T-helper 22 cell (primary cell): ENCODE measurements at places on chromosomes 2 and 18.

- DNase-seq: no peak
Measured at GRCh38 chr2:226179010-226179409, 620.6 kb downstream of the IRS1 start.

GRCh38 chr2:171858397-171858958 lies 35.6 kb downstream of the SLC25A12 start:
- no peak for DNase-seq

DNA sequence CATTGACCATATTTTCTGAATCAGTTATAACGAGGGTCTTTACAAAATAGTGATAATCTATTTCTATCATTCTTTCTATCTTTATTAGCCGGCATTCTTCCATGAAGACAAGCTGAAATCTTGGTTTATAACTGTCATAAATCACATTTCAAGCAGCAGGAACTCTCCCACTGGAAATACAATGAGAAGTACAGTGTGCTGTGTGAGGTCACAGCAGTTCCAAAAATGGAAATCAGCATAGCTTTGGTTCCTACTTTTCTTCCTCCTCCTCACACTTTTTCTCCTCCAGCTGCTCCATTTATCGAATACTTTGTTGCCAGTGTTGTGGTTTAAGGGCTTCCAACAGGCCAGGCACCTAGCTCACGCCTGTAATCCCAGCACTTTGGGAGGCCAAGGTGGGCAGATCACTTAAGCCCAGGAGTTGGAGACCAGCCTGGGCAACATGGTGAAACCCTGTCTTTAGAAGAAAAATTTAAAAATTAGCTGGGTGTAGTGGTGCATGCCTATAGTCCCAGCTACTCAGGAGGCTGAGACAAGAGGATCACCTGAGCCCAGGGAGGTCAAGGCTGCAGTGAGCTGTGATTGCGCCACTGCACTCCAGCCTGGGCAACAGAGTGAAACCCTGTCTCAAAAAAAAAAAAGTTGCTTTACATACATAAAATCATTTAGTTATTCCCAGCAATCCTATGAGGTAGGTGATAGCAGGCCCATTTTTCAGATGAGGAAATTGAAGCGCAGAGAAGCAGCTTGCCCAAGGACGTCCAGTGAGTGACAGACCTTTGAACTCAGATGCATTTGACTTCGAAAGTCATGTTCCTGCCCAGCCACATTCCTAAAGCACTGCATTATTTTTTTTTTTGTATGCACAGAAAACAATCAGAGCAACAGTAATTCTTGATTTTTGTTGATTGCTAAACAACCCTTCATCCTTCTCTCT lies 34.0 kb upstream of the GPR55 start:
- DNase-seq: no peak

DNA sequence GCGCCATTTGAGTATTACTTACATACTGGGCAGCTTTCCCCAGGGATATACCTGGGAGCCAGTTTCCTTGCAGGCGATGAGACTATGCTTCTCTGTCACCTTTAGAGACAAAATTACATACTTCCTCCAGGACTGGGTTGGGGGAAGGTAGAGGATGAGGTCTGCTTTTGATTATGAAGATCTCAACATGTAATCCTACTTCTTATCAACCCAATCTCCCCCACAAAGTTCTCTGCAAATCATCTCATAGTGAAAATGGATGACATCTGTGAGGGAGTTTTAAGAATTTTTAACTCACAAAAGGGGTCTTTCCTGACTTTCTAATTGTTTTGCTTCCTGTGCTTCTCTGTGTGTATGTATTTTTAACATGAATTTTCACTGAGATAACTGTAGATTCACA lies 81.9 kb downstream of the TMEM131 start:
- DNase-seq: no peak
